ENCODE measurements at places on chromosomes 11 and 22.
A peak's percentile ranks its signal among the peaks of the same experiment; 100 is the strongest.

GRCh38 chr22:47259990-47260389, 497.5 kb downstream of the TBC1D22A start:
- DNase-seq = no peak

- DNase-seq = no peak
Measured at GRCh38 chr11:65307298-65308229, 7.1 kb upstream of the CDC42EP2 start.

DNA sequence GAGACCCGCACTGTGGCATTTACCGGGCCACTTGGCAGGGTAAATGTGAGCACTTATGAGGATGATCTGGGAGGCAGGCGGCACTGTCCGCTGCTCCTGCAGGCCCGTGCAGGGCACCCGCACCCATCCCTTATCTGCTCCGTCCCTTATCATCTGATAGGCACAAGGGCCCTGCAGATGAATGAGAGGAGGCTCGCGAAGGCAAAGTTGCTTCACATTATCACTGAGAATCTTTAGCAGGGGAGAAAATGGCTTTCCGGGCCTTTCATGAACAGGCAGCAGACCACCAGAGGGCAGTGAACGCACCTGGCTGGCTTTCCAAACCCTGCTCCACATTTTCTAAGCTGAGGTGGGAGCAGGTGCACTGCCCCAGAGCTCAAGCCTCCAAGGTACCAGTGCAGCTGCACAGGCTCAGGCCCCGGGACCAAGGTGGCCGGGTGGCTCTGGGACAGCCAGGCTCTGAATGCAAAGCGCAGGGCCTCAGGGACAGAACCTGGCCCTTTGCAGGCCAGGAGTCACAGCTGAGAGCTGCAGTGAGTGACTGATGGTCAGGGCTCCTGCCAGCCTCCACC, 165.6 kb downstream of the SHANK2 start:
- DNase-seq = no peak

- no peak for DNase-seq
Measured at GRCh38 chr22:43860126-43860525, 2.2 kb downstream of the SULT4A1 start.

GRCh38 chr11:115504276-115505158, at the start of gene CADM1:
TSS of gene CADM1 (minus strand) at chr11:115504415.
- peak; percentile 94 for DNase-seq

DNA sequence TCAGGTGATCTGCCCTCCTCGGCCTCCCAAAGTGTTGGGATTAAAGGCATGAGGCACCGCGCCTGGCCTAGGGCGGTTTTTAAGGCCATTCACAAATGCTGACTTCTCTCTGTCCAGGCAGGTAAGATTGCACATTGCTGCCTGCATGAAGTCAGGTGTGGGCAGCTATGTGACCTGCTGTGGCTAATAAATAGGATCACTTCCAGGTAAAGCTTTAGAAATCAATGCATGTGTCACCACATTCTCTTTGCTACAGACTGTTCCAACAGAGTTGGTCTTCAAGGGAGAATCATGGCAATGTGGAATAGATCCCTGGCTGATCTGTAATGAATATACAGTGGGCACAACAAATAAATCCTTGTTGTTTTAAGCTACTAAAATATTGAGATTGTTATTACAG, 260.3 kb upstream of the PITPNB start:
- DNase-seq = no peak

DNA sequence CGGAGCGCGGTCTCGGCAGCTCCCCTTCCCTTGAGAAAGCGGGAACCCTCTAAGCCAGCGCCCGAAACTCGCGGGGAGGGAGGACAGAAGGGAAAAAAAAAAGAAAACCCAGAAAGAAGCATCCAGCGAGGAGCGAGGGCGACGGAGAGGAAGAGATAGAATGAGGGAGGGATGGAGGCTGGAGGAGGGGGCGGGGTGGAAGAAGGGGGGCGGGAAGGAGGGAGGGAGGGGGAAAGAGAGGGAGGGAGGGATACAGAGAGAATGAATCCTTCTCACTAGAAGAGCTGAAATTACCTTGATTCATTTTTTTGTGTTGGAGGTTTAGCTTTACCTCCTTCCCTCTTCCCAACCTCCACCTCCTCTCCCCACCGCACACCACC, 19.3 kb upstream of the BDNF start:
- peak; percentile 36 for DNase-seq

DNA sequence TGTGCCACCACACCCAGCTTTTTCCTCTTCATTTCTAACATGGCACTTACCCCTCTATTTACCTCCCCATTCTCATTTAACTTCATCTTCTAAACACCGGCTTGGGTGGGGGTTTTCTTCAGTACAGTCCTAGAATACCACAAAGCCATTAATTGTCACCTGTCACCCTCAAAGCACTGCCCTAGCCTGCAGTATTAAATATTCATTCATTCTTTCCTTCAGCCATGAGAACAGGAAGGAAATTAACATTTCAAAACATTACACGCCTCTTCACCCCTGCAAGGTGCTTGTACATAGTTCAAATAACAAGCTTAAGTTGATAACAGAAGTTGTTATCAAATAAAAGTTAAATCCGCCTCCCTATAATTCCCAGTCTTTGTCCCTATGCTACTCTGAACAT, 10.7 kb upstream of the VPS37C start:
- no peak for DNase-seq

- DNase-seq = no peak
Measured at GRCh38 chr22:24422102-24422665, 5.2 kb upstream of the ADORA2A start.

DNA sequence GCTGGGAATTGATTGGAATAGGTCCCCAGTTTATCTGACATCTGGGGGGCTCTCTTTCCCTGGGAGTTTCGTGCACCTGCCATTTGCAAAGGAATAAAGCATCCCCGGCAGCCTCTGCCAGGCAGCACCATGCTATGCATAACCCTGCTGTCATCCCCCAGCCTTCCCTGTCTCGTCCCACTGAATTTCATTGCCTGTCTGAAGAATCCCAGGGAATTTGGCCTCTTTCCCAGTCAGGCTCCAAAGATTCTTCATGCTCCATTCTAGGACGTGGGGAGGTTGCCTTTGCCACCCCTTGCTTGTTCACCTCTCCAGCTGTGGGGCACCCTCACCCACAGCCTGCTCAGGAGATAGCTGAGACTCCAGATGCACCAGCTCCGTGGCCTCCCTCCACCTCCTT, 195.1 kb upstream of the TBCEL start:
- no peak for DNase-seq

- no peak for DNase-seq
Measured at GRCh38 chr11:41413843-41414242, 45.6 kb downstream of the LRRC4C start.

GRCh38 chr11:61061081-61061826, 41.0 kb upstream of the CD5 start:
- DNase-seq = peak; percentile 16

GRCh38 chr11:114566276-114566675, 6.6 kb upstream of the NXPE1 start:
- no peak for DNase-seq

- DNase-seq = no peak
Measured at GRCh38 chr11:11662578-11662977, 40.8 kb upstream of the GALNT18 start.

GRCh38 chr11:61686066-61686465, 5.9 kb downstream of the DAGLA start:
- DNase-seq = no peak

DNA sequence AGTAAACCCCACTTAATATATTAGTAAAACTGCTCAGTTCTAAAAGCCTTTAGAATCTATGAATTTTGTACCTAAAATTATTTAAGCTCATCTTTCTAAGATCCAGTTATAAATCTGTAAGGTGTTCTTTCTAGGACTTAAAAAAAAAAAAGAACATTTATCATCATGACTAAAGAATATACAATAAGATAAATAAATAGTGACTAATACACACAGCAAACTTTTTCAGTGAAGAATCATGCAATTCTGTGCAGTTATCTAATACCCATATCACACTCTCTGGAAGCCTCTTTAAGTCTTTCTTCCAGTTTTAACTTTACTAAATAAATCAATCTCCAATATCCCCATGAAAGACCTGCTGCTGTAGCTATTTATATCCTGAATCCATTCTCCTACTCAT, 59.8 kb downstream of the CEP57 start:
- DNase-seq = no peak

GRCh38 chr22:41397143-41397811, 15.5 kb downstream of the TEF start:
- no peak for DNase-seq

GRCh38 chr22:49210606-49211005, 617.1 kb downstream of the BRD1 start:
- DNase-seq = no peak

DNA sequence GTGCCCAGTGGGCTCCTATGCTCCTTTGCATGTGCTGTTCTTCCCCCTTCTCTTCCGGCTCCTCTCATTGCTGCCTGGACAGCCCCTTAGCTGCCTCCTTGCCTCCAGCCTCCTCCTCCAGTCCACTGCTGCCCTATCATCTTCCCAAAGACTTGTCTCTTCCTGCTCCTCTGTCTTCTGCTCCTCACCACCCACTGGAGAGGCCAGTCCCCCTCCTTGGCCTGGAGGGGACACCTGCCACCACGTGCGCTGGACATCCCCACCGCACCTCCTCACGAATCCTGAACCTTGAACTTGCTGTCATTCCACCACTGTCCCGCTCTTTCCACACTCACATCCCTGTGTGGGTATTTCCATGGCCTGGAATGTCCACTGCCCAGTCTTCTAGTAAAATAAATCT, 49.8 kb downstream of the MICAL2 start:
- DNase-seq = no peak

DNA sequence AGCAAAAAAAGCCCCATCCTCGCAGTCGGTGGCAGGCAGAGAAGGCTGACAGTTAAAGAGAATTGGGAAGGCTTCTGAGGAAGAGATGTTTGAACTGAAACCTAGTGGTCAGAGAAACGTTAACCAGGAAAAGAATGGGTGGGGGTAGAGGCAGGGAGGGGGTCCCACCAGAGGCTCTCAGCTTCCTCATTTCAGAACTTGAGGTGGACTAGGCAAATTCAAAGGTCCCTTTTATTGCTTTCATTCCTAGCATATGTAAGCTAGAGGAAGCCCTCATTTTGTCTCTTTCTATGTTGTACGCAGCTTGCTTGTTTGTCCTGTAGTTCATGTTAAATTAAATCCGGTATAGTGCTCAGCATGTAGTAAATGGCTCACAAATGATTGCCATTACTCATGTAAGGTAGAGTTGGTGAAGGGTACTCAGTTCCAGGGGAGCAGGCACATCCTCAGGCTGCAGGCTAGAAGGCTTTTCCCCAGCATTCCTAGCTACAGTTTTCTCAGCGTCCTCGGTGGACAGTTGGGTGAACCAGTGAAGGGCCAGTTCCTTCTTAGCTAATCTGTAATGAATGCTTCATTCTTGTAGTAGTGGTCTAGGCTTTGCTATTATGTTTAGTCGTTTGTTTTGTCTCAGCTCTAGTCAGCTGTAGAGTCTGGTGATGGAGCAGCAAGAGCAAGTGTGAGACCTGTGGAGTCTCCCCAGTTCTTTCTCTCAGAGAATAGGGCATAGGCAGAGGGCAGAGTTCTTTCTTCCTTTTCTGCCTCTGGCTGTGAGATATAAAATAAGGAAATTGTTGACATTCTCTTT, 58.6 kb downstream of the UVRAG start:
- no peak for DNase-seq

DNA sequence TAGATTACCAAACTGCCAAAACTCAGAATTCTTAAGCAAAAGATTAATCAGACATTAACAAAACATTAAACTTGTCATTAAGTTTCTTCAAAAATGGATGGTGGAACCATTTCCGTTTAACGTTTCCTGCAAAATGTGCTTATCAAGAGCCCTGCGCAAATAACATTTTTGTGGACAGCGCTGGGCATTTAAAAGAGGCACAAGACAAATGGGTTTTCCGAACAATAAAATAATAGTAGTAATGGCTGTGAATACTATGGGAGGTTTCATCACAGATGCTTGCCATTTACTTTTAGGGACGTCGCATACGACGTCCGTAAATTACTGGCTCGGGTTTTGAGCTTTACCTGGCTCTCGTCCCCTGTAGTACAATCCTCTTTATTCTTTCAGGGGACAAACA, 1.1 kb downstream of the NPAT start:
- no peak for DNase-seq

DNA sequence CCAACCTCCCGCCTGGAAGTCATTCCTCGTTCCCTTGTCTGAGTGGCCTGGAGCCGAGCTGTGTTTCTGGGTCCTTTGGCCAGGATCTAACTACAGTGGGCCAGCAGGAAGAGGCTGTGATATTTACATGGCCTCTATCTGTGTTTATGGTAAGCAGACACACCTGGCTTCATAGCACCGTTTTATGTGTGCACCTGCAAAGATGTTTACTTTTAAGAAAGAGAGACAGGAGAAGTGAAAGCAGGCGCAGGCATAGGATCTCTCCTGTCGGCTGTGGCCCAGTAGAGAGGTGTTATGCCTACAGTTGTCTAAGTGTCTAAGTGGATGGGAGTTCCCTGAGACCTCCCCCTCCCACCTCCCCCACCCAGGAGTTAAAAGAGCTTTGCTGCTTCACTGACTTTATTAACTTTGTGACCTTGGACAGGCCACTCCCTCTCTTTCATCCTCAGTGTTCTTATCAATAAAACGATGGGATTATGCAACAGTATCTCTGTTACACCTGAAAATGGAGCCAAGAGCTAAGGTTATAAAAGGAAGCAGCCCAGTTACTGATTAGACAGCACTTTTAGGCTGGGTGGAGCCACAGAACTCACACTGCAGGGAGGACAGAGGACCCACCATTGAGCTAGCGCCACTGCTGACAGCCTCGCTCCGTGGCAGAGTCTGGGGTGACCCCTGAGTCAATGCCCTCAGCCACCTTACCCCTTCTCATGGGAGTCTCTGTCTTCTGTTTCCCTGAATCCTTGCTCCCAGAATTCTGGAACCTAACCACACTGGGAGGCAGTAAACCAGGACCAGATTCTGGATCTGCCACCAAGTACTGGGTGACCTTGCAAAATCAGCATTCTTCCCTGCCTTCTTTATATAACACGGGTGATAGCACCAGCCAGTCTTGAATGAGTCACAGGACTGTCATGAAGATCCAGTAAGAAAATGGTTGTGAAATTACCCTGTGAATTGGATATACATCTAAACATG, 22.0 kb downstream of the ST14 start:
- DNase-seq = peak; percentile 64

DNA sequence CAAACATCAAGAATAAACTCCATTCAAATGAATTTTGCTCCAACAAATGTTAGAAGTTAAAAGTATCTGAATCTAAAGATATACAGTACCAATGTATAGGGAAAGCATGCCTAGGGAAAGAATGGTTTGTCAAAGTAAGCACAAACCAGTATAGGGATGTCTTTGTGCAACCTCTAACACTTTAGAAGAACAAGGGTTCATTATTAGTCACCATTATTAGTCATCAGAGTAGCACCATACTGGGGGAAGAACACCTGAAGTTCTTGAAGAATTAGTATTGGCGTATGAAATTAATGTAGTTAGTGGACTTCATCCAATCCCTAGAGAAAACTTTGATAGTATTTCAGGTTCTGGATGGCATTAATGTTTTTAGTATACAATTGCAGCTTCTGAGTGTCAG, 943.7 kb downstream of the METTL15 start:
- no peak for DNase-seq

GRCh38 chr22:36327922-36328551, 59.7 kb downstream of the MYH9 start:
- peak; percentile 73 for DNase-seq

- DNase-seq = peak; percentile 68
Measured at GRCh38 chr11:126800009-126800408, 200.6 kb downstream of the KIRREL3 start.

Measured in fibroblast of upper back skin (primary cell).